ENCODE measurements at places on chromosomes 16 and 17.

DNA sequence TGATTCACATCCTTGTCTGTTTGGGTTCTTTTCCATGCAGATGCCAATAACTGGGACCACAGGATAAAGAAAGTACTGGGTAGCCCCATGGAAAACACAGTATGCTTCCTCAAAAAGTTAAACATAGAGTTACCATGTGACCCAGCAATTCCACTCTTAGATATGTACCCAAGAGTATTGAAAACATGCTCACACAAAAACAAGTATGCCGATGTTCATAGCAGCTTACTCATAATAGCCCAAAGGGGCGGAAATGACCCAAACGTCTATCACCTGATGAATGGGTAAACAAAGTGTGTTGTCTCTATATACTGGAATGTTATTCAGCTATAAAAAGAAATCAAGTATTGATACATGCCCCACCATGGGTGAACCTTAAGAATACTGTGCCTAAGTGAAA lies 55.4 kb downstream of the CYB5B start:
- DNase-seq: no peak

DNA sequence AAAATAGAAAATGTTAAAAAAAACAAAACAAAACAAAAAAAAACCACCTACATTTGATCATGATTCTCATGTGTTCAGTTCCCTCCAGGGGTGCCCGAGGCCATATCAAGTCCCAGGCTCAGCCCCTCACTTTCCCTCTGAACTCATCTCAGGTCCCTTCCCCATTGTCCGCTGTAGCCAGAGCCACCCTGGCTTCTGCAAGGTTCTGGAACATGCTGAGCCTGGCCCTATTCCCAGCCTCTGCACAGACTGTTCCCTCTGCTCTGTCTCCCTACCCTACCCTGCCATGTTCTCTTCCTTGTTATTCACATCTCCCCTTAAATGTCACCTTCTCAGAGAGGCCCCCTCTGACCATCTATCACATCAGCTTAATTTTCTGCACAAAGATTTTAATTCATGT lies 46.9 kb downstream of the TK2 start:
- no peak for DNase-seq

- no peak for DNase-seq
These were observed 3.6 kb downstream of the RNF166 start for GRCh38 chr16:88702371-88703210.

GRCh38 chr17:34675143-34675542 lies 95.8 kb downstream of the TMEM132E start:
- no peak for DNase-seq

GRCh38 chr17:13874134-13874533 lies 195.2 kb upstream of the COX10 start:
- DNase-seq: no peak

GRCh38 chr16:30033270-30033669 lies 2.2 kb upstream of the TLCD3B start:
- no peak for DNase-seq

GRCh38 chr17:55348749-55349354 lies 72.8 kb downstream of the MMD start:
- peak; percentile 5 for DNase-seq

- DNase-seq: peak; percentile 24
These were observed 2.4 kb upstream of the ENPP7 start for GRCh38 chr17:79728169-79728907.

- DNase-seq: no peak
These were observed 9.0 kb upstream of the SPATA32 start for GRCh38 chr17:45270828-45271418.

GRCh38 chr17:7174603-7175326 lies 4.4 kb downstream of the ASGR1 start:
- no peak for DNase-seq

- DNase-seq: no peak
These were observed 18.4 kb upstream of the GPRC5C start for GRCh38 chr17:74413491-74413890.

DNA sequence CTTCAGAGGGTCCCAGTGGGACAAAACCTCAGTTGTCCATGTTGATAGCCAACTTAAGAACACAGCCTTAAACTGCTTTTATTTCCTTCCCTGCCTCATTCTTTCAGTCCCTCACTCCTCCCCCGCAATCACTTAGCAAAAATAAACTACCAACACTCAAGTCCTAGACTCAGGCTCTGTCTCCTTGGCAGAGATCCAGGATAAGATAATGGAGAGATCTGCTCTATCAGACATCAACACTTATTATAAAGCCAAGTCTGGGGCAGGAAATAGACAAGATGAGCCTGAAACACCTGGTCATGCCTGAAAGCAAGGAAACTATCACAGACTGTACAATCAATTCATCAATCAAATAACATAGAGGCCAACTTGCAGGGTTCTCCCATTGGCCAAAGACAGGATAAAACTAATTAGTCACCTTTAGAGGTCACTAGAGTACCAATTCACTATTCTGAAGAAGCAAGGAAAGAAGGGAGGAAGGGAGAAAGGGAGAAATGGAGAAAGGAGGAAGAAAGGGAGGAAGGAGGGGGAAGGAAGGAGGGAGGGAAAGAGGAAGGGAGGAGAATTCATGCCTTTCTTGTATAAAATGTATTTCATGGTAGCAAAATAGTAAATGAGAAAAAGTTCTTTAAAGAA lies 15.7 kb downstream of the HYDIN start:
- no peak for DNase-seq

GRCh38 chr17:7043182-7043496 lies 753 bp downstream of the SLC16A11 start:
- no peak for DNase-seq

GRCh38 chr16:79571903-79572535 lies 28.5 kb downstream of the MAF start:
- DNase-seq: no peak

- DNase-seq: no peak
These were observed 76.5 kb downstream of the MMD start for GRCh38 chr17:55345132-55345531.

DNA sequence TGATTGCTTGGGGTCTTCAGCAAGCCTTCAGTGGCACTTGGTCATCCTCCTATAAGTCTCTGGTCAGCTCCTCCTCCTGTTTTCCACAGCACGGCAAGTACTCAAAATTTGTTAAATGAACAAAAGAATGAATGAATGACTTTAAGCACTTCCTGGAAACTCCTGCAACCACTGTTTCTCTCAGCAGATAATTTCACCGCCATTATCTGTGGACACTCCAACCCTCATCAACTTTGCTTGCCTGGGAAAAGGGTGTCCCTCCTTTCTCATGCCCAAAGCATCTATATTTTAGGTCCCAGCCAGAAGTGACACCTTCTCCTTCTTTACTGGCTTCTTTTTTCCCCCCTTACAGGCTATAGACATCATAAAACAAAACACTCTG lies 4.4 kb downstream of the PROCA1 start:
- no peak for DNase-seq

- no peak for DNase-seq
These were observed 11.2 kb upstream of the KIFC3 start for GRCh38 chr16:57813466-57813865.

DNA sequence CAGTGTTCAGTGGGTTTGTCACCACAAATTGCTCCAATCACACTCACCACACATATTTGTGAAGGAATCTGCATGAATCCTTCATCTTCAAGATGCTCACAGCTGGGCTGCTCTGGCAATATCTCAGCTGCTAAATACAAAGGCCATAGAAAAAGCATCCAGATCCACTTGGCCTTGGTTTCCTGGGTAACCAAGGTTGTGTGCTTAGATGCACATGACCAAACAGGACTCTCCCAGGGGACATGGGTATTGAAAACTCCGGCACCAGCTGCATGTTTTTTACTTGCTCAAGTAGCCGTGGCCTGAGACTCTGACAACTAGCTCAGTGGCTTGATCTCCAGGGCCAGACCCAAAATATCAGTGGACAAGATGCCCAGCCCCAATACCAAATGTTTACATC lies 131.3 kb downstream of the CBLN1 start:
- DNase-seq: no peak

DNA sequence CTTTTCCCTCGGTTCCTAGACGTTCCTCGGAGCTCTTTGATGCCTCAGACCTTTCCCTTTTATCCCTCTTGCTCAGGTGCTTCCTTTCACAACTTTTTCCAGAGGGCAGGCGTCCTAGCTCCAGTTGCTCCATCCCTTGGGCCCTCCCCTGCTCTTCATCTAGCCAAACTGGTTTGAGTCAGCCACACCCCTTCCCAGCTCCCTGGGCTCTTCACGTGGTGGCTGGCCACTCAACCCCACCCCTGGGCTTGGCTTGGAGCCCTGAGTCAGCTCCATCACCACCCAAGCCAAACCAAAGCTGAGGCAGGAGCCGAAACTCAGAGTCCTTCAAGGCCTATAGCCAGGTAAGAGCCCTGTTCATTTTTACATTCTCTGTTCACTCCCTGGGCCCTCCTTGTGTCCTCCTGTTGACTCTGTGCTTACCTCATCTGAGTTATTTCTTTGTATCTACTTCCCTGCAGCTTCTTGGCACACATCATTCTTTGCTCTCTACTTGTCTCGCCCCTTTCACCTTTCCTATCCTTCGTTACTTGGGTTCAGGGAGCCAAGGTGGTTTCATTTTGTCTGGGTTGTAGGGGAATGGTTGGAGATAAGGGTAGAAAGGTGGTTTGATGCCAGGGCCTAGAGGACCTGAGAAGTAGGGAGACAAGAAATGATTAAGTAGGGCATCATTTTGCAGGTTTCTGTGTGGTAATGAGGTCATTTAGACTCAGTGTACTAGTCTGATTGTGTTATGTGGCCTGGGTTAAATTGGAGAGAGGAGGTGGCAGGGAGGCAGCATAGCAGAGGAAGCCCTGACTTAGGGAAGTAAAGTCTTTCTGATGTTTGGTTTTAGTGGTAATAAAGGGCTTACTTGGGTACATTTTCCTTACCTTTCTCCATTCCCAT lies 7.6 kb upstream of the PHKG2 start:
- DNase-seq: no peak

GRCh38 chr17:44273607-44274006 lies 5.7 kb upstream of the SLC4A1 start:
- DNase-seq: no peak

DNA sequence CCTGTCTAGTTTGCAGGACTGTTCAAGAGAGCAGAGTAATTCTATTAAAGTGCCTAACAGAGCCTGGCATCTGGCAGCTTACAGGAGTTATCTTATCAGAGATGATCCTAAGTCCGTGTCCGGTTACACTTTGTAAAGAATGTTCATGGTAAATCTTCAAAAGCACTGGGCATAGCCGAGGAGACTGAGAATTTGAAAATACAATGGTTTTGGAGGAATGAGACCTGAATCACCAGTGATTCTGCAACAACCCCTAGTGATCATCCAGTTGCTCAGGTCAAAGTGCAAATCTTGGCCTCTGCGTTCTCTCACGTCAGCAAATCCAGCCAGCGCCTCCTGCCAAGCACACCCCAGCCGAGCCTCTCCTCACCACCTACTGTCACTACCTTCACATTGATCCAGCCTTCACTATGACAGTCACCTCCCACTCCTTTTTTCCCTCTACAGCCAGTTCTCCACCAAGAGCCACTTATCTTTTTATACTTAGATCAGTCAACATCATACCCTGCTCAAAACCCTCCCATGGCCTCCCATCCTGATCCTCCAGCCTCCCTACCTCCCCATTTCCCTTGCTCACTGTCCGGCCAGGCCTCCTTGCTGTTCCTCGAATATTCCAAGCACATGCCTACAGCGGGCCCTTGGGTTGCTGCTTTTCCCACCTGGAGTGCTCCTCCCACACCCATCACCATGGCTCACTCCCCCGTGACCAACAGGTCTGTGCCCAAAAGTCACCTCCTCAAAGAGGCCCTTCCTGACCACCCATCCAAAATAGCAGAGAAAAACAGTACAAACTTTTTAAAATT lies 57.4 kb upstream of the ERN1 start:
- DNase-seq: no peak

DNA sequence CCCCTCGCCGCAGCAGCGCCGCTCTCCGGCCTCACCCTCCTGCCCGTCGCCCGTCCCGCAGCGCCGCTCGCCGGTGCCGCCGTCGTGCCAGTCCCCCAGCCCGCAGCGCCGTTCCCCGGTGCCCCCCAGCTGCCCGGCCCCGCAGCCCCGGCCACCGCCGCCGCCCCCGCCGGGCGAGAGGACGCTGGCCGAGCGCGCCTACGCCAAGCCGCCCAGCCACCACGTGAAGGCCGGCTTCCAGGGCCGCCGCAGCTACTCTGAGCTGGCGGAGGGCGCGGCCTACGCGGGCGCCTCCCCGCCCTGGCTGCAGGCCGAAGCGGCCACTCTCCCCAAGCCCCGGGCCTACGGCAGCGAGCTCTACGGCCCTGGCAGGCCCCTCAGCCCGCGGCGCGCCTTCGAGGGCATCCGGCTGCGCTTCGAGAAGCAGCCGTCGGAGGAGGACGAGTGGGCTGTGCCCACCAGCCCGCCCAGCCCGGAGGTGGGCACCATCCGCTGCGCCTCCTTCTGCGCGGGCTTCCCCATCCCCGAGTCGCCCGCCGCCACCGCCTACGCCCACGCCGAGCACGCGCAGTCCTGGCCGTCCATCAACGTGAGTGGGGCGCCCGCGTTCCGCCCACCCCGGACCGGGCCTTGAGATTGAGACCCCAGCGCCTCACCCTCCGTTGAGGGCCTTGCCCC lies 15.0 kb downstream of the TBKBP1 start:
- DNase-seq: no peak

- DNase-seq: no peak
These were observed 11.8 kb upstream of the CIBAR2 start for GRCh38 chr16:85123891-85124635.

- DNase-seq: no peak
These were observed 71.0 kb downstream of the ZNF778 start for GRCh38 chr16:89288577-89288844.

DNA sequence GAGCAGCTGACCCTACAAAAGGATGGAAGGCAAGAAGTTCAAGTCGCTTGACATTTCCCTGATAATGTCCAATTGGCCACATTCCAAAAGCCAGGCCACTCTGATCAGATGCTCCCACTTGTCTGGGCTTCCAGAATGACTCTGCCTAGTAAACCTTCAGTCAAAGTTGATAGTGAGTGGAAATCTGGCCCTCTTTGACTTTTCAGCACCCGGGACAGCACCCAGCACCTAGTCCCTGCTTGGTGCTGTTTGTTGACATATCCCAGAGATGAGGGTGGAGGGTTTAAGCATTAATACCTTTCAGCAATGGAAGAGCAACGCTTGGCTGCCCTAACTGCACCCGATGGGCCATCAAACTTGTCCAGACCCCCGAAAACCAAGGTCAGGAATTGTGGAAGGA lies 131.3 kb downstream of the AIPL1 start:
- no peak for DNase-seq

DNA sequence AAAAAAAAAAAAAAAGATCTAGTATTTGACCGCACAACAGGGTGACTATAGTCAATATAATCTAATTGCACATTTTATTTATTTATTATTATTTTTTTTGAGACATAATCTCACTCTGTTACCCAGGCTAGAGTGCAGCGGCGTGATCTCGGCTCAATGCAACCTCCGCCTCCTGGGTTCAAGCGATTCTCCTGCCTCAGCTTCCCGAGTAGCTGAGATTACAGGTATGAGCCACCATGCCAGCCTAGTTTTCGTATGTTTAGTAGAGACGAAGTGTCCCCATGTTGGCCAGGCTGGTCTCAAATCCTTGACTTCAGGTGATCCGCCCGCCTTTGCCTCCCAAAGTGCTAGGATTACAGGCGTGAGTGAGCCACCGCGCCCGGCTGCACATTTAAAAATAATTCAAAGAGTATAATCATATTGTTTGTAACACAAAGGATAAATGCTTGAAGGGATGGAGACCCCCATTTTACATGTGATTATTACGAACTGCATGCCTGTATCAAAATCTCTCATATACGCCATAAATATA lies 794 bp downstream of the ANKS3 start:
- DNase-seq: no peak

GRCh38 chr16:11130978-11131665 lies 124.9 kb downstream of the SOCS1 start:
- no peak for DNase-seq

GRCh38 chr16:88939972-88940861 lies 36.8 kb downstream of the CBFA2T3 start:
- DNase-seq: no peak
